Fibroblast of pulmonary artery (primary cell): ENCODE measurements at places on chromosomes 11 and 22.

DNA sequence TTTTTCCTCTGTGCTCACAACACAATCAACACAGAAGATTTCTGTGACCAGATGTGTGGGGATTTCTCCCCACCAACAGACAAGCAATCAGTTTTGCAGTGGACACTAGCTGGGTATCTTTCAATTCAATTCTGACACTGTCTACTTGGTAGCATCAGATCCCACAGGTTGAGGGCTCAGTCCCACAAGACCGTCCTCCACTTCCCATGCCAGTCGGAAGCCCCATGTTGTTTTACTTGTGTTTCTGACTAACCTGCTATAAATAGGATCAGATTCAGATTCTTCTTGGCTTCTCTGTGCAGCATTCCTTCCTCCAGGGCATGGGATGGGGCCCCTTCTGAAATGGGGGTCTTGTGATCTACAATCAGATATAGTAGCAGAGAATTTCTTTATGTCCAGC lies 19.6 kb downstream of the ACER3 start:
- DNase-seq, result no peak

- DNase-seq, result no peak
Observed at GRCh38 chr11:23079382-23079813, 219.1 kb upstream of the CCDC179 start.

DNA sequence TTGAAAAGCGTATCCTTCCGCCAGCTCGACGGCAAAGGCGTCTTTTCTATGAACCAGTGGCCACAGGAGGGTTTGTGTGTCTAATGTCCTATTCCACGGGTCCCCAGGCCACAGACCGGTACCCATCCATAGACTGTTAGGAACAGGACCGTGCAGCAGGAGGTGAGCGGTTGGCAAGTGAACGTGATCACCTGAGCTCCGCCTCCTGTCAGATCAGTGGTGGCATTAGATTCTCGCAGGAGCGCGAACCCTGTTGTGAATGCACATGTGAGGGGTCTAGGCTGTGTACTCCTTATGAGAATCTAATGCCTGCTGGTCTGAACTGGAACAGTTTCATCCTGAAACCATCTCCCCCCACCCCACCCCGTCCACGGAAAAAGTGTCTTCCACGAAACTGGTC lies 62.7 kb upstream of the KCNQ1OT1 start:
- DNase-seq, result no peak

GRCh38 chr22:38950527-38951295 lies 6.7 kb upstream of the APOBEC3A start:
- no peak for DNase-seq

GRCh38 chr22:32991353-32992101 lies 66.7 kb downstream of the SYN3 start:
- DNase-seq, result peak; percentile 10

DNA sequence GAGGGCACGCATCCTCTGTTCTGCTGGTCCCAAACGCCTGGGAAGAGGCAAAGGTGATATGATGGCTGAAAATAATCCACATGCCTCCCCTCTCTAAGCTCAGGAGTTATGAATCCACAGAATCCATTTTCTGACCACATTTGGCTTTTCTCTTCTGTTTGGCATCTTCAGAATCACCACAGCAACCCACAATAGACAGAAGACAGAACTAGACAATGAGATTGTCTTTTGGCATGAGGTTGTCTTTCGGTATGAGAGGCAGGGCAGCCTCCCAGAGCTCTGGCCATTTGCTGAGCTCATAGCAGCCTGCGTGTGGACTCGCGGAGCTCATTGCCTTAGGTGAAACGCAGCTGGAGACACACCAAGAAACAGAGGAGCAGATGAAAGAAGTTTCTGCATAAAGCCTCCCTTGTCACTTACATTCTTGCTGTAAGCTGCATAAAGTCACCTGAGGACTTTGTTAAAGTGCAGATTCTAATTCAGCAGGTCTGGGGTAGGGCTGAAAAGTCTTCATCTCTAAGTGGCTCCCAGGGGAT lies 868.0 kb downstream of the NTM start:
- no peak for DNase-seq

DNA sequence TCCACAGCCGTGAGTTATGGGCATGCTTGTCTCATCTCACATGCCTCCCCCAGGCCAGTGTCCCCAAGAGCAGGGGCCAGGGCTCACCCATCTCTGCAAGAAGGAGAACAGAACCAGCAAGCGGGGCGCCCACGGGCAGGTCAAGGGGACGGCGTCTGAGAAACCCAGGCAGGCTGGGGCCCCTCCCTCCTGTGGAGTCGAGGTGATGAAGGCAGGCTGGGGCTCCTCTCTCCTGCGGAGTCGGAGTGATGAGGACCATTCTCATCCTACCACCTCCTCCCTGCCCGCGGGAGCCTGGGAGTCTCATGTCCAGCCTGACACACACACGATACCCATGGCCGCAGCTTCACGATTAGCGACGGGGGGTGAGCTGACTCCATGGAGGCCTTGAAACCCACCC lies 141.9 kb downstream of the CTTN start:
- no peak for DNase-seq

GRCh38 chr11:37770145-37770544 lies 1172.1 kb upstream of the RAG2 start:
- peak; percentile 28 for DNase-seq

- peak; percentile 61 for DNase-seq
Observed at GRCh38 chr11:73463359-73463758, 87.2 kb downstream of the RELT start.
